ENCODE measurements at places on chromosomes 2 and 18.

GRCh38 chr2:71742953-71743601, 289.7 kb downstream of the DYSF start:
- DNase-seq, result peak; percentile 91

- no peak for DNase-seq
Observed at GRCh38 chr2:200264631-200265030, 41.9 kb upstream of the SPATS2L start.

DNA sequence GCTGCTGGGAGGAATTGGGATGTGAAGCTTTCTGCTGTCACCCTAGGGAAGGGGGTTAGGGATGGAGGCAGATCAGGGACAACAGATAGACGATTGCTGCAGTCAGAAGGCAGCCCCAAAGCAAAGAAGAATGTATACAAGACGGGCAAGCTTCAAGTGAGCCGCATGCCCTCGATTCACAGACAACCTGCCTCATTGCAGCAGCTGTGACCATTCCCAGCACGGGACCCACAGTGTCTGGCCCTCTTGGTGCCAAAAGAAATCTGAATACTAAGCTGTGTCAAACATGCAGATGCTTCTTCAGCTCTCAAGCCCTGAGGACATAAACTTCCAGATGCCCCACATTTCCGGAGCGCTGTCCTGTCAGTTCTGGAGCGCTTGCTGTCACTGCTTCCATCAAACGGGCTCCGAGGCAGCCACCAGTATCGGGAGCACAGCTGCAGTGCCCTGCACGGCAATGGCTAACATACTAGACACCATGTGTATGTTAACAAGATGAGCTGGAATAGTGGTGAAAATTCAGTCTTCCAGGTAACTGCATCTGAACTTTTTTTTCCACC, 33.8 kb downstream of the PRELID3A start:
- no peak for DNase-seq

DNA sequence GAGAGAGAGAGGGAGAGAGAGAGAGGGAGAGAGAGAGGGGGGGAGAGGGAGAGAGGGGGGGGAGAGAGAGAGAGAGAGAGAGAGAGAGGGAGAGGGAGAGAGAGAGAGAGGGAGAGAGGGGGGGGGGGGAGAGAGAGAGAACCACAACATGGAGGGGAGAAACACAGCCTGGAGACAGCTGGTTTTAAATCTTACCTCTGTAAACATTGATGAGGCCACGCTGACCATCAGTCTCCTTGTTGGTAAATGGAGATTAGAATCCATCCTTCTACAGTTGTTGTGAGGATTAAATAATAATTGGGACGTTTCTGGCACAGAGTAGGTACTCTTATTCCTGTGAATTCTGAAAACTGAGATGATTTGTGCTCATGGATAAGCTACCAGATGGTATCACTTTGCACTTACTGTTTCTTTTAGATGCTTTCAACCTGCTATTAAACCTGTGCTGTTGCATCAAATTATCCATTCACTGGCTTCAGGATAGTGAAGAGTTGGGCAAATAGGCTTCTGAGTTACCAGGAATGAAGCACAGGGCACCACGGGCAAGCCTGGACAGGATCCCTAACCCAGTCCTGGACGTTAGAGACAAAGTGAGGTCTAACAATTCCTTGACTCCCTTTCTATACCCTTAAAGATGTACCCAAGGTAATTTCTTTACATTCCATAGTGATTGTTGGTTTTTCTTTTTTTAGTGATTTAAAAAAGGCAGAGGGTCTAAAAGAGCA, 318.1 kb downstream of the ZNF521 start:
- no peak for DNase-seq

DNA sequence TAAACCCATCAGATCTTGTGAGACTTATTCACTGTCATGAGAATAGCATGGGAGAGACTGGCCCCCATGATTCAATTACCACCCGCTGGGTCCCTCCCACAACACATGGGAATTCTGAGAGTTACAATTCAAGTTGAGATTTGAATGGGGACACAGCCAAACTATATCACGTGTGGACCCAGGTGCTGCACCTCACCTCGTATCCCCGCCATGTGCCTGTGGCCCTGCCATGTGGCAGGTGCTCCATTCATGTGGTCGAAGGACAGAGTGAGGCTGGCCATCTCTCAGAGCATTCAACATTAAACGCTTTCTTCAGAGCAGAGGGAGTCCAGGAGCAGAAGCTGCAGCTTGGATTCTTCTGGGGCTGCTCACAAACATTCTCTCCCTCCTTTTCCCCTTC, 32.3 kb downstream of the MROH2A start:
- no peak for DNase-seq

- DNase-seq, result no peak
Observed at GRCh38 chr18:35183886-35184285, 56.9 kb upstream of the ZNF397 start.

DNA sequence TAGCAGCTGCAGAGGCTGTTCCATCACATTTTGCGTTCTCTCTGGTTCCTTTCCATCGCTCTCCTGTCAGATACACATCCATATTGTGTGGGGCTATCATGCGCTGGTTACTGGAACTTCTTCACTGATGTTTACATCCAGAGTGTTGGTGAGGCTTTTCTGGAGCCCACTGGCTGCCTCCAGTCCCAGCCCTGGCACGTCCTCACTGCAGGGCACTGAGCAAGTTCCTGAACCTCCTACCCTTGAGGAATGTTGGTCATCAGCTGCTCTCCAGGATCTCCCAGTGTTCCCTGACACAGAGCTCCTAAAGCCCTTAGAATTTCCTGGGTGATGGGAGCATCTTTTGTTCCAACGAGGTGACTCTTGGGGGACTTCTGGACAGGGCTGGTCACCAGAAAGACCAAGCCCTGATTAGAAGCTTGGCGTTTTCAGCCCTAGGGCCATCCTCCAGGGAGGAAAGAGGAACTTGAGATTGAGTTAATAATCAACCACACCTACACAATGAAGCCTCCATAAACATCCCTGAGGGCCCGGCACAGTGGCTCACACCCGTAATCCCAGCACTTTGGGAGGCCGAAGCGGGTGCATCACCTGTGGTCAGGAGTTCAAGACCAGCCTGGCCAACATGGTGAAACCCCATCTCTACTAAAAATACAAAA, 81.3 kb downstream of the TFCP2L1 start:
- DNase-seq, result no peak

- DNase-seq, result peak; percentile 62
Observed at GRCh38 chr2:27890146-27890923, at the start of the genes BABAM2 and RBKS. Gene BABAM2, plus strand, starts transcription at chr2:27890729. Its CDS starts 3,828 bp downstream, at chr2:27894557. Gene RBKS, minus strand, starts transcription at chr2:27890387. Its CDS starts 42 bp downstream, at chr2:27890345.
